ENCODE measurements at places on chromosomes 5 and 9.

DNA sequence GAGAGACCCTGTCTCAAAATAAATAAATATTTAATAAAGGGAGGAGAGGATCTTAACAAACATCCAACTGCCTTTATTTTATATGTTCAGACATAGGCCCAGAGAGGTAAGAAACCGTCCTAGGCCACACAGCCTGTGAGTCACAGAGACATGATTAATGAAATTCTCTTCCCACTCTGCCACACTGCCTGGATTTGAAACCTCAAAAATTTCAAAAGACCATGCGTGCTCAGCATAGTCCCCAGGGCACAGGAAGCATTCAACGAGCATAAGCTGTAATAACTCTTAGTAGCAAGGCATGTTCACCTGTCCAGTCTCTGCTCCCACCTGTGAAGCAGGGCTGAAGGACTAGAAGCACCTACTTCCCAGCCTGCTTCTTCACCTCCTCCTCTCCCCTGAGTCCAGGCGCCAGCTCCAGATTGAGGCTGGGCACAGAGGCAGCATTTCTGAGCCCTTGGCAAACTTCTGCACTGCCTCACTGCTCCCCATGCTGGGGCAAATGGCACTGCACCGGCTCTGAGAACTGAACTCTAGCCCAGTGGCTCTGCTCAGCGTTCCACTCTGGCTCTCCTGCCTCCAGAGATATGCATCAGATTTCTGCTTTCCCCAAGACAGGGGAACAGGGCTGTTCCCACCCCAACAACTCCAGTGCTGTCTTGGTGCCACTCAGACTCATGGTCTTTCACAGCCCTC, 1.1 kb downstream of the FAT2 start:
- DNase-seq, result no peak

- peak; percentile 30 for DNase-seq
Measured at GRCh38 chr9:132077881-132078698, 1.6 kb downstream of the MED27 start.

GRCh38 chr5:92644266-92644886, 936.6 kb downstream of the NR2F1-AS1 start:
- DNase-seq, result no peak

GRCh38 chr9:69468380-69468779, 143.4 kb downstream of the ENTREP1 start:
- no peak for DNase-seq

- peak; percentile 36 for DNase-seq
Measured at GRCh38 chr5:95963650-95964410, 2.2 kb upstream of the ELL2 start.

GRCh38 chr5:52859628-52860027, 71.9 kb downstream of the ITGA1 start:
- DNase-seq, result no peak

Measured in stimulated activated naive CD8-positive, alpha-beta T cell treated with anti-CD3 and anti-CD28 coated beads, Interleukin-15, Interleukin-2, amounts not matched to agents 100 U/mL and 50 U/mL, for 24 hours (primary cell).